Colonic mucosa (tissue), 4 donors: ENCODE measurements at places on chromosomes 5 and 9.
A peak's percentile ranks its signal among the peaks of the same experiment; 100 is the strongest.

DNA sequence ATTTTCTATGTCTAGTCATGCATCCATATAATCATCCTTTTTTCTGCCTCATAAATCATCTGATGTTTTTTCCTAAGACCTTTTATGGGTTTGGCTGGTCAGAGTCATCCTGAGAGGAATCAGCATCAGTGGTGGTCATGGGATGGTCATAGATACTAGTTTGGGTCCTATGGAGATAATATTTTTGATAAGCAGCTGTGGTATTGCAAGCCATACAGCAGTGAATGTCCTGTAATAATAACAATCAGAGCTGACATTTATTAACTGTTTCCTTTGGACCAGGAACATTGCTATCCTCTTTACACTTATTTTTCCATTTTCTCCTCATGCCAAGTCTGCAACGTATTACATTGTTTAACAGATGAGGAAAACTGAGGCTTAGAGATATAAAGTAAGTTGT is 83.1 kb downstream of the TEX10 start:
- DNase-seq: no peak

DNA sequence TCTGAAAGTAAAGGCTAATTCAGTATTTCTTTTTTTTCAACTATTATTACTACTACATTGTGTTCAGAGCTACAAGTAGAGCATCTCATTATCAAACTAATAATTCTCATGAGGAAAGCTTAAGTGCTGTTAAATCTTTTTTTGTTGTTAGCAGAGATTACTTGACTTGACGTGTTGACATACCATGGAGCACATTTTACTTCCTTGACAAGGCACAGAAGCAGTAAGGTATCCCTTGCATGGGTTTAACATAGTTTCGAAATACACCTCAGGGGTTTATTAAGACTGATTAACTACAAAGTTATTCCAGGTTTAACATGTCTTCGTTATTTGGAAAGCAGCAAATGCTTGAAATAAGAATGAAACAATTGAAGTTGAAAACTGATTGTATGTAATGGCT is 7.0 kb downstream of the SPDL1 start:
- DNase-seq: no peak

DNA sequence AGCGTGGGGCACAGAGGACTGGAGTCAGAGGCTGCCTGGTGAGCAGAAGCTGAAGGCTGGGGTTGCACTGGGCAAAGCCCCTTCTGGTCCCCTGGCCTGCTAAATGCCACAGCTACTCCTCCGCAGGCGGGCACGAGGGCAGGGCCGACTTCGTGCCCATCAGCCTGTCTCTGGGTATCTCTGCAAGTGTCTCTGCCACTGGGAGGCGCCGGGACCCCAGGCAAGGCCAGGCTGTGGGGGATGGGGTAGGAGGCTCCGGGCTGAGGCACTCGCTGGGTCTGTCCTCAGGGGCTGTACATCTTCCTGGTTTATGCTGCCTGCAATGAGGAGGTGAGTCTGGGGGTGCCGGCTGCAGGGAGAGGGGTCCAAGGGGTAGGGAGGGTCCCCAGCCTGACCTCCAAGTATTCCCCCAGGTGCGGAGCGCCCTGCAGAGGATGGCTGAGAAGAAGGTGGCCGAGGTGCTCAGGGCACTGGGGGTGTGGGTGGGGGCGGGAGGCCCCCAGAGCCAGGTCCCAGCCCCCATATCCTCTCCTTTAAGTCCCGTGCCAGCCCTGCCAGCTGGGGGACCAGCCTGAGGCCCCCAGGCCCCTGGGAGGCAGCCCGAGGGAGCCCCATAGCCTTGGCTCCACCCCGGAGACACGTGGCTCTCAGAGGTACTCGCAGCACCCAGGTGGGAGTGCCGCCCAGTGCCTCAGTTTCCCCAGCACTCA is 25.1 kb downstream of the ADGRD2 start:
- no peak for DNase-seq

DNA sequence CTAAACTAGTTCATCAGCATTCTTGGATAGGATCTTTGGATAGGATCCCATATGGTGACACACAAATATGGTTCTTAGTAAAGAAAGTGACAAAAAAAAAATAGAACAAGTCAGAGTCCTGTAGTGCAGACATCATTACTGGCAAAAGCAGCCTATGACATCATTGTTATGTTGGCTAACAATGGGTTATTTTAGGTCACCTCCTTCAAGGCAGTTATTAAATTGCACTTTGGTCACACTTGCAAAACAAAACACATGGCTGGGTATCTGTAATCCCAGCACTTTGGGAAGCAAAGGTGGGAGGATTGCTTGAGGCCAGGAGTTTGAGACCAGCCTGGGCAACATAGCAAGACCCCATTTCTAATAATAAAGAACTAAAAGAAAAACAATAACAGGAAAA is 185.9 kb downstream of the KIAA0825 start:
- DNase-seq: no peak

GRCh38 chr5:137627706-137628105 is 108.2 kb downstream of the KLHL3 start:
- no peak for DNase-seq

DNA sequence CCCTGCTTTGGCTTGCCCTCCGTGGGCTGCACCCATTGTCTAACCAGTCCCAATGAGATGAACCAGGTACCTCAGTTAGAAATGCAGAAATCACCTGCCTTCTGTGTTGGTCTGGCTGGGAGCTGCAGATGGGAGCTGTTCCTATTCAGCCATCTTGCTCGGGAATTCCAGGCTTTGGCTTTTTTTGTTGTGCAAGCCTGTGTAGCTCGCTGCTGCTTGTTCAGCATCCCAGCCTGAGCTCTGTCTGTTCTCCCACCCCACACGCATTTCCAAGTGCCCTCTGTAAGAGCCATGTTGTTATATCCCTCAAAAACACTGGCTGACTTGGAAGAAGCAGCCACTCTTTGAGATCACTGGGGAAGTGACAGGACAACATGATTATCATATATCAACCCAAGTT is 101.6 kb upstream of the DPYSL3 start:
- no peak for DNase-seq

GRCh38 chr9:129835128-129835859 is at the start of the genes C9orf78 and USP20:
Gene C9orf78, minus strand, starts transcription at chr9:129835275. Its CDS starts 54 bp downstream, at chr9:129835221.
Gene USP20, plus strand, starts transcription at chr9:129835458. Its CDS starts 17,098 bp downstream, at chr9:129852556.
- peak; percentile 98 for DNase-seq

GRCh38 chr5:50710838-50711237 is 44.4 kb downstream of the PARP8 start:
- DNase-seq: no peak

DNA sequence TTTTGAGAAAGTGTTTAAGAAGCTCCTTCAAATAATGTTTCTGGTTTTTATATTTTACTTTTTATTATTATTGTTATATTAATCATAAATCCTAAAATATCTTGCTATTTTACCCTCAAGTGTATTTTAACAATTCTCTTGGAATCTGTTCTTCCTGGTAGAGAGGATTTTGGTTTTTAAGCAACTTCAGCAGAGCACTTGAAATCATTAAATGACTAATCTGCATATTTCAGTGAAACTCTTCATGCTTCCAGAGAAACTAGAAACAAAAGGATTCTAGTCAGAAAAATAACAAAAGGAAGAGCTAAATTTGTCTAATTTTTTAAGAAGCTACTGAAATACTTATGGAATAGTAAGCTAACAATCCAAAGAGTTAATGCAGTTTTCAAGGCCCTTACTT is 1057.3 kb downstream of the TLE1 start:
- DNase-seq: no peak

DNA sequence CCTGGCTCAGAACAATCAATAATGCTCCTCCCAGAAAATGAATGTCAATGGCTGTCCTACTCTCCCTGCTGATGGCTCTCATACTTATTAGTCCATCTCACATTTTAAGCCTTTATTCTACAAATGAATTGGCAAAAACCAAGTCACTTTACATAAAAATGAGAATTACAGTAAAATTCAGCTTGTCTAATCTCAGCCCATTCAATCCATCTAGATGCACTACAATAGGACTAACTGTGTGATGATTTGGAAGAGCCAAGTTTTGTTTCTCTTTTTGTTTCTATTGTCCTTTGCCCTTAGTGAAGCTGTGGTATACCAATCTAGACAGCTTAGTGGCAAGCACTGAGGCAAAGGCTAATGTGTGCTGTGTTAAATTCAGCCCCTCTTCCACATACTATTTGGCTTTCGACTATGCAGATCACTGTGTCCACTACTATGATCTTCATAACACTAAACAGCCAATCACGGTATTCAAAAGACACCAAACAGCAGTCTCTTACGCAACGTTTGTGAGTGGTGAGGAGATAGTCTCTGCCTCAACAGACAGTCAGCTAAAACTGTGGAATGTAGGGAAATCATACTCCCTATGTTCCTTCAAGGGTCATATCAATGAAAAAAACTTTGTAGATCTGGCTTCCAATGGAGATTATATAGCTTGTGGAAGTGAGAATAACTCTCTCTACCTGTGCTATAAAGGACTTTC is 140.8 kb upstream of the ZNF462 start:
- DNase-seq: no peak

DNA sequence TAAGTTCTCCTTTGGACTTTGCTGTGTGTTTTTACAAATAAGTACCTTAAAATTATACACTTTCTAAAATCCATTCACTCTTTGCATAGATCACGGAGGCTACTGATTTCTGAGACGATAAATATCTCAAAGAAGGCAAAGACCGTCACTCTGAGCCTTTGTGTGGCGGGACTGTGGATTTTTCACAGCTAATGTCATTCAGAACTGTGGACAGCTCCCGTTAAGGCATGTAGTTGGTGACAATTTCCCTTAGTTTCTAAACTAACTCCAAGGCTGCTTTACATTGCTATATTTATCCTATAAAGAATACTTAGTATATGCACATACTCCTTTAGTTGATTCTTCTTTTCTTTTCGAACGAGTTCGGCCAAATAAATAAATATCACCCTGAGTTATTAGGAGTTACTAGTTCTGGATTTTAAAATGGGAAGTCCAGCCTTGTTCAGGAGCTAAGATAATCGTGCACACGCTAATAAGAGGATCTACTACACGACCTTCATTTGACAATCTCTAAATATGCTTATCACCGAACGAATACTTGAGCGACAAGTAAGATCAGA is 1.8 kb downstream of the HCN1 start:
- DNase-seq: no peak

- no peak for DNase-seq
These were observed 6.5 kb downstream of the NTMT1 start for GRCh38 chr9:129632460-129632859.

GRCh38 chr5:78504704-78505677 is 143.6 kb downstream of the LHFPL2 start:
- DNase-seq: peak; percentile 66

DNA sequence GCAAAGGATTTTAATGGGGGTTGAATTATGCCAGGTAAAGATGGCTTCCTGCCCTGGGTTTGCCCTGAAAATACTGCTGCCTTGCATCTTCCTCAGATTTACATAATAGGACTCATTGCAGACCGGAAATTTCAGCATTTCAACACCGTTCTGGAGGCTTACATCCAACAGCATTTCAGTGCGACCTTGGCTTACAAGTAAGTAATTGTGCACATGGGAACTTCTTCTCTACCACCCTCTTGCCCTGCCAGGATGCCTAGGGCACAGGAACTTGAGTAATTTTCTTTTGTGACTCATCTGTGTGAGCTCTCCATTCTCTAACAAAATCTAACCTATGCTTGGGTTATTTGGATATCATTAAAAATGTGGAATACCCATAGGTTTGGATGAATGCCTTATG is 80.2 kb downstream of the DOCK2 start:
- no peak for DNase-seq

DNA sequence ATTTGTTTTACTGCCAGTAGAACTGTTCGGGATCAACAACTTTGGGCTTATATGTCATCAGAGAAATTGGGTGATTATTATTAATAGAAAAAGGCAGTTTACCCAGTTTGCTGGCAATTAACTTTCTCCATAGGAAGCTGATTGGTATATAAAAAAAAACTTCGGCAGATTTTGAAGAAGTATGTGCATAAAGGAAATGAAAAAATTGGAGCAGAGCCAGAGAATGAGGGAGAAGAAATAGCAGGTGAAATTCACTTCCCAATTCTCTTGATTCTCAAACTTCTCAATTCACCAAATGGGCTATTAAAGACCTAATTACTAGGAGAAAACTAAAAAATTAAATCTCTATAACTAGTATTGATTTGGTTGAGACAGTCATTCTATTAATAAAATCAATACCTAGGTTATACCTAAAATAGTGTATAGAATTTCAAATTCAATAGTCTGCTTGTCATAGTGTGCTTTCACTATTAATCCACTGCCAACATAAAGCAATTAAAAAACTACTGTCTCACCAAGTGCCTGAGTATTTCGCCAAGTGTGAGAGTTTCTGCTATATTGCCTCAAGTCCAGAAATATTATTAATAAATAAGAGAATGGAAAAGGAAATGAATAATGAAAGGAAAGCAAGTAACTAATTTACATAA is 47.5 kb downstream of the STX17 start:
- no peak for DNase-seq

GRCh38 chr5:15383469-15383868 is 116.5 kb upstream of the FBXL7 start:
- no peak for DNase-seq
